Upper lobe of right lung (tissue), 1 donor: ENCODE measurements at places on chromosomes 3 and 15.

DNA sequence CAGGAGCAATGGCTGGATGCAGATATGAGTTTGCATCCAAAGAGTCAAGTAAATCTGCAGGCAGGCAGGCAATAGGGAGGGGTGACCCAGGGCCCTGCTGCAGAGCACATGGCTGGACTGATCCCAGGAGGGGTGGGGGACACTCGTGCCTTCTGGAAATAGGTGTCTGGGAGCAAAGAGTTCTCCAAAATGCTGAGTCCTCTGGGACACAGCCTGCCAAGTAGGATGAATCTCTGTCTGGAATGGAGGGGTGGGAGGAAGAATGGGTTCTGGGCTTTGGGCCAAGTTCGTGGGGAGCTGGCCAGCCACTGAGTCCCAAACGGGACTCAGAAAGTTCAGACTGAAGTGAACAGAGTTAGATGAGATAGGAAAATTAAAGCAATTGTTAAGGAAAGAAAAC is 214.5 kb downstream of the MTHFS start:
- H3K4me1 ChIP-seq = no peaks in the 10 kb centered on the region
- no peaks in the 10 kb centered on the region for H3K36me3 ChIP-seq
- no peak for DNase-seq
- no peak overlapping the region for H3K27ac ChIP-seq

DNA sequence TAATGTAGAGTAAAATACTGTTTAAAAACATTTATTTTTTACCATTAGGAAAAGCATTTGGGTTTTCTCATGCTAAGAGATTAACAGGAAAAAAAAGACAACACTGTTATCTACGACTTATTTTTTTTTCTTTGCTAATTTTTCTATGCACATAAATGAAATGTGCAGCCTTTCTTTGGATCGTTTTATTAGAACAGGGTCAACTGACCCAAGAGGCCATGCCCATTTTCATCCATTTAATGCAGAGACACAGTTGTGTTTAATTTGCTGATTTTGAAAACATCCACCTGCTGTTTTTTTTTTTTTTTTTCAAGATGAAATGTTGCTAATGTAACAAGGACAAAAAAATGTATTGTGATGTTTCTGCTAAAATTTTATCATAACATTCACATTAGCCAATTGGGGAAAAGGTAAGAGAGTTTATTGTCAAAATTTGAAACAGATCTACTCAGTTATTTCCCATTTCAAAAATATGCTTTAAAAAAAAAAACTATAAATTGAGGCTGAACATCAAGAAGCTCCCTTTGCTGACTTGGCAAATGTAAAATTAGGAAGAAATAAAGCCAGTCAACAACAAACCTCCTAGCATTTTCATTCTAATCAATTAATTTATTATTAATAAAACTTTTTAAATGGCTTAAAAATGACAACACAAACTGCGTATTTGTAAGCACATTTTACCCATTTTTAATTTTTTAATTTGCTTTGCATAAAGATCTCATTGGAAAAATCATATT is 485.2 kb downstream of the ROBO2 start:
- H3K4me3 ChIP-seq = no peak overlapping the region
- no peaks in the 10 kb centered on the region for H3K27me3 ChIP-seq
- DNase-seq = no peak
- no peak overlapping the region for H3K27ac ChIP-seq

GRCh38 chr15:78634210-78635145 is 6.5 kb downstream of the CHRNB4 start:
- H3K4me3 ChIP-seq = no peak overlapping the region
- H3K4me1 ChIP-seq = no peaks in the 10 kb centered on the region
- H3K36me3 ChIP-seq = no peaks in the 10 kb centered on the region
- peak; percentile 30 for DNase-seq
- no peak overlapping the region for H3K27ac ChIP-seq
- peaks cover 6% of the 10 kb centered on the region for H3K27me3 ChIP-seq

- H3K36me3 ChIP-seq = no peaks in the 10 kb centered on the region
- peak within 1 kb of the TSS; percentile 70 for H3K27ac ChIP-seq
- peak; percentile 93 for DNase-seq
- peaks cover 8% of the 10 kb centered on the region for H3K4me1 ChIP-seq
- H3K4me3 ChIP-seq = peak within 1 kb of the TSS; percentile 85
These were observed at the start of the genes PEX11A and WDR93 for GRCh38 chr15:89690276-89691218. Gene PEX11A (minus strand): TSS chr15:89690754. CDS start chr15:89690632, 122 bp downstream. Gene WDR93 (plus strand): TSS chr15:89690811. CDS start chr15:89701747, 10,936 bp downstream.

DNA sequence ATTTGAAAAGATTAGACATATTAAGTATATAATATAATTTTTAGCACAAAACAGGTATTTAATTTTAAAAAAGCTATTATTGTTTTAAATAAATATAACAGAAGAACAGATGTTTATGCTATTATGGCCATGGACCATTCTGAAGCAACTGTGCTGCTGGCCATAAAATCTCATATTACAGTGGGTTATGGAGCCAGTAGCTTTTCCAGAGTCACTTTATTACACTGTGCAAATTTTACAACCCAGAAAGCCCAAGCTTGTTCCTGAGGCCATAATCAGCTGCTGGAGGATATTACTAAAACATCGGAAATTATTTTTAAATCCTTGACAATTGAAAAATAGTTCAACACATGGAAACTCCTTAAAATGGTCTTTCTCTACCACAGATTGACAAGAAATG is 557.3 kb upstream of the KCNMB2 start:
- no peaks in the 10 kb centered on the region for H3K4me1 ChIP-seq
- no peak overlapping the region for H3K27ac ChIP-seq
- no peaks in the 10 kb centered on the region for H3K36me3 ChIP-seq
- no peak for DNase-seq
- H3K27me3 ChIP-seq = no peaks in the 10 kb centered on the region

- H3K27me3 ChIP-seq = no peaks in the 10 kb centered on the region
- no peaks in the 10 kb centered on the region for H3K36me3 ChIP-seq
- no peak for DNase-seq
- H3K4me1 ChIP-seq = no peaks in the 10 kb centered on the region
These were observed 481.2 kb upstream of the WNT5A start for GRCh38 chr3:55968331-55968730.

DNA sequence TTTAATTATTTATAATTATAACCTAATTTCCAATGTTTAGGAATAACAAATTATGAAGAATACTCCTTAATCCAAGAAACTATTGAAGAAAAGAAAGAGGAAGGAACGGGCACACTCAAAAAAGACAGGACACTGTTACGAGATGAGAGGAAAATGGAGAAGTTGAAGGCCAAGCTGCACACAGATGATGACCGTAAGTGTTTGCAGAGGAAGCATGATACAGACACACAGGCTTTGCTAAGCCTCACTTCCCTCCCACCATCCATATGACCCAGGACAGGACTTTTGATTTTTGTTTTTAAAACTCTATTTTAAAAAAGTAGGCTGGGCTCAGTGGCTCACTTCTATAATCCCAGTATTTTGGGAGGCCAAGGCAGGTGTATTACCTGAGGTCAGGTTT is 389.4 kb upstream of the TPM1 start:
- H3K4me3 ChIP-seq = no peak overlapping the region
- no peak overlapping the region for H3K27ac ChIP-seq
- no peak for DNase-seq
- H3K4me1 ChIP-seq = no peaks in the 10 kb centered on the region
- H3K27me3 ChIP-seq = no peaks in the 10 kb centered on the region
- H3K36me3 ChIP-seq = no peaks in the 10 kb centered on the region

GRCh38 chr3:29389362-29389761 is 108.5 kb downstream of the RBMS3 start:
- H3K27ac ChIP-seq = no peak overlapping the region
- H3K4me3 ChIP-seq = no peak overlapping the region
- no peaks in the 10 kb centered on the region for H3K27me3 ChIP-seq

DNA sequence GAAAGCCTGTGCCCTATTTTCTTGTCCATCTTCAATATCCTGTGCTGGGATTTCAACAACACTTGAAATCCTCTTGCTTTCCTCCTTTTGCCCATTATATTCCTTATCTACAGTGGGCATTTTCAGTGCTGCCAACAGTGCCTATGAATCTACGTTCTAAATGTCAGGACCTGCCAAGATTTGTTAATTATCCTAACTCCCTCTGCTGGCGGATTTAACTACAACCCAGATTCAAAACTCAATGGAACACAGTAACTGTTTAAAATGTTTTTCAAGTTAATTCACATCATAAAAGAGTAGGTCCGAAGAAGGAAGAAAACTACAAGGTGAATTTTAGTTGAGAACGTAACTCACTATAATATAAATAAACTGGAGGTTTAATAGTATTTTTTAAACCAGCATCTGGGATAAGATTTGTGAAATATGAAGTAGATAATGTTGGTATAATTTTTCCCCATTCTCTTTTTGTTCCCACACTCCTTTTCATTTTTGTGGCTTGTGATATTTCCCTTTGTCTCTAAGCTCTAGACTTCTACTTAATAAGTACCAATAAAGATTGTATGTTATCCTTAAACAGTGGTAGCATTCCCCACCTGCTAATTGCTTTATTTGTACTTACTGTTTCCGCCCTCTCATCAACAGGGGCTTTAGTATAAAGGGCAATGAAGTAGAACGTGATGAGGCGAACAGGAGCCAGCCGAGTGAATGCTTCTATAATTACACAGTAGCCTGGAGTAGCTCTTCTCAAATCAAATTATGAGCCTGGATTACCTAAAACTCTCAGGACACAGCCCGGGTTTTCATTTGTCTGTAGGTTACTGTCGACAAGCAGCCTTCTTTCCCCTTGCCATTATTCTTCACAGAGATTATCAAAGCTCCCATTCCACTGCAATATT is 302.5 kb upstream of the ATP11B start:
- H3K27me3 ChIP-seq = no peaks in the 10 kb centered on the region
- H3K4me3 ChIP-seq = no peak overlapping the region
- H3K36me3 ChIP-seq = no peaks in the 10 kb centered on the region
- DNase-seq = no peak

DNA sequence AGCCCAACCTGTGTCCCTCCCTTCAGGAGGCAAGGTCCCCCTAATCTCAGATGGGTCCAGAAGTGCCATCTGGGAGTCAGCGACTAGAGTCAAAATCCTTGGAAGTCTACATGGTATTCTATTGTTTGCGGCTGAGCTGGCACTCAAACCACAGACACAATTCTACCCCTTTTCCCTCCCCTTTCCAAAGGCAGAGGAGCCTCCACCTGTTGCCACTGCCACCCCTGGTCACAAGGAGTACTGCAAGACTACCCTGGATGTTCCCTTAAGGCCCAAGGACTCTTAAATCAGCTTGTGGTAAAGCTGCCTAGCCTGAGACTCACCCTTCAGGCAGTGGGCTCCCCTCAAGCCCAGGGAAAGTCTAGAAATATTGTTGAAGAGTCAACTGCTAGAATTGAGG is 4.3 kb upstream of the OR5H6 start:
- H3K4me1 ChIP-seq = no peaks in the 10 kb centered on the region
- H3K27me3 ChIP-seq = no peaks in the 10 kb centered on the region
- DNase-seq = no peak
- H3K4me3 ChIP-seq = no peak overlapping the region

DNA sequence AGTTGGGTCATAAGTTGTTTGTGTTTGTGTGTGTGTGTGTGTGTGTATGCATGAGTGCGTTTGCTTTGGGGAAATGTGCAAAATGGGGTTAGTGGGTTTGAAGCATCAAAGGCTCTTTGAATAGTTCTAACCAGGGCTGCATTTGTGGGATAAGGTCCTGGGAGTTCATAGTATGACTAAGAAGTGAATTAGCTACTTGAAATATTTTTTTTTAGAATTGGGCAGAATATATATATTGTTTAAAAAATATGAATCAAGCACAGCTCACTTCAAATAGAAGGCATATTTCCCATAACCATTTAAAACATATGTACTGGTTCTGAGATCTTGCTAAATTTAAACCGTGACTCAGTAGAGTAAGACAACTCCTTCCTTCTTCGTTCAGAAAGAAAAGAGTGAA is 43.1 kb downstream of the IGF2BP2 start:
- no peaks in the 10 kb centered on the region for H3K4me1 ChIP-seq
- H3K4me3 ChIP-seq = no peak overlapping the region
- DNase-seq = no peak
- no peaks in the 10 kb centered on the region for H3K27me3 ChIP-seq

- H3K36me3 ChIP-seq = peaks cover 38% of the 10 kb centered on the region
- H3K27me3 ChIP-seq = no peaks in the 10 kb centered on the region
- H3K4me1 ChIP-seq = peaks cover 11% of the 10 kb centered on the region
- H3K4me3 ChIP-seq = no peak overlapping the region
- DNase-seq = peak; percentile 74
These were observed 33.3 kb downstream of the CCNB2 start for GRCh38 chr15:59138243-59138642.

DNA sequence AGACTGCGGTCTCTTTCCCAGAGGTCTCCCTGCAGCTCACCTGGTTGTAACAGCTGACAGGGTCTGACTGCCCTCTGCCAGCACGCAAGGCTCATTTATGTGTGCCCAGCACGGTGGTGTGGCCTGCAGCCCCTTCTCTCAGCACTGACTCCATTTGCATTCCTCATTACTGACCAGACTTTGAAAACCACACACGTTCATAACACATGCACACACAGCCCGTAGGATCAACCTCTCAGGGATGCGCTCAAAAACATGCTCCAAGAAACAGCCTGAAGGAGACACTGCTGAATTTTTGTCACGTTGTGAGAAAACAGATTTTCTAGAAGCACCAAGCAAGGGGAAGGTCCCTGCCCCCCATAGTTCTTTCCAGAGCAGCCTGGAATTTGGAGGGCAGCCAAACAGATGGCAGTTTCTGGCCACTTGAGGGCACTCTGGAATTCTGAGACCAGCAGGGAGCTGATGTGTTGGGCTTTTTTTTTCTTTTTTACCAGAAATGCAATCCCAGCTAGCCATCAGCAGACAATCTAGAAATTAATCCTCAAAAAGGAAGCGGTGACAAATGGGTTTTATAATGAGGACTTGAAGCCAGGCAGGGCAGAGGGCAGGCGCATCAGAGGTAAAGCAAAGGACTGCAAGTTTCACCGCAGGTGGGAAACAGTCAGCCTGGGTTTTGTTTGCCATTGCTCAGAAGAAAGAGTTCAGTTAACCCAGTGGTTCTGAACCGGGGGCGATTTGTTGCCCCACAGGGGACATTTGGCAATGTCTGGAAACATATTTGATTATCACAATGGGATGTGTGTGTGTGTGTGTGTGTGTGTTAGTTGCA is 170.5 kb upstream of the PROK2 start:
- peak; percentile 72 for DNase-seq
- no peaks in the 10 kb centered on the region for H3K36me3 ChIP-seq
- no peak overlapping the region for H3K27ac ChIP-seq
- no peaks in the 10 kb centered on the region for H3K27me3 ChIP-seq

DNA sequence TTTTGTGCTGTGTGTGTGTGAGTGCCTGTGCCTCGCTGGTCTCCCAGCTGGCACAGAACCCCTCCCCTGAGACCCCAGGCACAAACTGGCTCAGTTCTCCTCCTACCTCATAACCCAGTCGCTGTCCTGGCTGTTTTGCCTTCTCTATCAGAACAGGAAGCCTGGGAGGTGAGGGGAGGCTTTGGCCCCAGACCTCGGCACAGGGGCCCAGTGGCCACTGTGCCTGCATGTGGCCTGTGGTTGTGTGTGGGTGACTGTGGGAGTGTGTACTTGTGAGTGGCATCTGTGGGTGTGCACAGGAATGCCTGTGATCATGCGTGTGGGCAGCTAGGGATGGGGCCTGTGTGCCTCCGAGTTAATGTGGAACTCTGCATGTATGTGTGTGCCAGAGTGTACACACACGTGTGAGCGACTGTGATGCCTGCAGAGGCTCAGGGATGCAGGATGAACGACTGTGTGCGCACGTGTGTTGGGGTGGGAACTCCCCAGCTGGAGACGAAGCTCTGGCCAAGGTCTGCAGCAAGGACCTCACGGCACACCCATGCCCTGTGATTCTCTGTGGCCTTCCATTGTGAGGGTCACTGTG is 32.3 kb downstream of the PSTPIP1 start:
- no peaks in the 10 kb centered on the region for H3K27me3 ChIP-seq
- DNase-seq = peak; percentile 45
- no peaks in the 10 kb centered on the region for H3K36me3 ChIP-seq
